Thoracic aorta (tissue), 2 donors: ENCODE measurements at places on chromosomes 16 and 17.

GRCh38 chr16:89164436-89164835 is 7.1 kb upstream of the CDH15 start:
- no peak for DNase-seq

DNA sequence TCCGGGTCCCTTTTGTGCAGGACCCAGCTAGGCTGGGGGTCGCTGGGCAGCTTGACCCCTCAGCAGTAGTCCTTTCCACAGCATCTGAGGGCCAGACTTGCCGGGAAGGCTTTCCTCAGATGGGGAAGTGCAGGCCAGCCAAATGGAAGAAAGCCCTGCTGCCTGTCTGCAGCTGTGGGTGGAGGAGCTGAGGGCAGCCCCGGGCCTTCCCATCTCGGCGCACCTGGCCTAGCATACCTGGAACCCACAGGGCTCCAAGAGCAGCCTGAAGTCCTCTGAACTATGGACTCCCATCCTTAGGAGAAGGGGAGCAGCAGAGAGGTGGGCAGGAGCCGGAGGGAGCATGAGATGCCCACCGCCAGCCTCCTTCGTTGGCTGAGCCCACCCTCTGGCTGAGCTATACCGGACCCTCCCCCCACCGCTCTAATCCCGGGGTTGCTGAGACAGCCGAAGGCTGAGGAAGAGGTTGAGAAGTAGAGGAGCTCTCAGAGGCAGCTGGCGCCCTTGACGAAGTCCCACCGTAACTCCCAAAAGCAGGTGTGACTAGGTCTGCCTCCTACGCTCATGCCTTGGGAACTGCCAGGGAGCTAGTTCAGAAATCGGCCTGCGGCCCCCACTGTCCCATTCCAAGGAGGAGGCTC is 13.2 kb downstream of the UBALD2 start:
- DNase-seq = no peak

GRCh38 chr17:5121186-5121841 is 5.5 kb downstream of the USP6 start:
- no peak for DNase-seq

DNA sequence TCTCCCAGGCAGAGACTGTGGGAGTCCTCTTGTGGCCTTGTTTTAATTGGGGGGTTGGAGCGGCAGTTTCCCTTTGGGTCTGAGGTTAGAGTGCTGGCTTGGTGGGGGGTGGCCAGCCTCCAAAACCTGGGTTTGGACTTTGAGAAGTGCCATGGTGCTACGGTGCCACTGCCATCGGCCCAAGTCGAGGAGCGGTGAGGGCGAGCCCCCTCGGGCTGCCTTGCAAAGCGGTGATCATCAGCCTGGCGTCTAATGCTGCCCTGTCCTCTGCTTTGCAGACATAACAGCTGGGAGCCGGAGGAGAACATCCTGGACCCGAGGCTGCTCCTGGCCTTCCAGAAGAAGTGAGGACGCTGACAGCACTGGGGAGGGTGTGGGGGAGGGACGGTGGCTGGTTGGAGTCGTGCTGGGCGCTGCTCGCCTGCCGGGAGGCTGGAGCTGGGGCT is 1.2 kb downstream of the CBX2 start:
- no peak for DNase-seq

DNA sequence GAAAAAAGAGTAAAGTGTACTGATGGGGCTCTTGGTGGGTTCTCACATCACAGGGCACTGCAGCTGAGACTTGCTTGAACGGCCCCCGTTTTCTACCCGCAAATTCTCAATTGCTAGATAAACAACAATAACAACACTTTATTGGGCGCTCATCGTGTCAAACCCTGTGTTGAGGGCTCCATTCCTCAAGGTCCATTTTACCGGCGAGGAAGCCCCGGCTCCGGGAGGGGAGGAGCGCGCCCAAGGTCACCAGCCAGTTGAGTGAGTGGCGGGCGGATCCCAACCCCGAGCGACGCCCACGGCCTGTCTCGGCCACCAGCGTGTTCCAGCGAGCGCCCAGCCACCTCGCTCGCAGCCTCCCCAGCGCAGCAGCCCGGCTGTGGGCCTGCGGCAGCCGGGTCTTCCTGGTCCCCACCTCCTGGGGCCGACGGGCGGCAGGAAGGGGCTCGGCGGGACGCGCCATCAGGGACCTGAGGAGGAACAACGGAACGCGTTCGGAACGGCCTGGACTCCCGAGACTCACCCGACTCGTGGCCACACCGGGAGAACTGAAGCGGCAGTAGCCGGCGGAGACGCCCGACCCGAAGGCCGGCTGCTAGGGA is 373 bp downstream of the CMC2 start:
- no peak for DNase-seq

DNA sequence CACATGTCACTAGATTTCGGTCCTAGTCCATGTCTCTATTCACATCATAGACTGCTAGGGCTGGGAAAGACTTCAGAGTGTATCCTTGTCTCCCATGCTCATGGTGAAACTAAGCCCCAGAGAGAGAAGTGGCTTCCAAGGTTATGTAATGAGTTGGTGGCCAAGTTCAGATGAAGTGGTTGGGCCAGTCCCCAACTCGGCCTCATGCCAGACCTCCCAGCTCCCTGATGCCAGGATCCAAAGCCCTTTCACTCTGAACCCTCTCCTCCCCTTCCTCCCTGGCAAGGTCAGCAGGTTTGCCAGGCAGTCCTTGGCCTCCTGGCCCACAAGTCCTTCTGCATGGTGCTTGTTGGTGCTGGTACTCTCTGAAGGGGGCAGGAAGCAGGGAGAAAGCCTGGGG is 189.7 kb downstream of the AXIN2 start:
- DNase-seq = no peak

DNA sequence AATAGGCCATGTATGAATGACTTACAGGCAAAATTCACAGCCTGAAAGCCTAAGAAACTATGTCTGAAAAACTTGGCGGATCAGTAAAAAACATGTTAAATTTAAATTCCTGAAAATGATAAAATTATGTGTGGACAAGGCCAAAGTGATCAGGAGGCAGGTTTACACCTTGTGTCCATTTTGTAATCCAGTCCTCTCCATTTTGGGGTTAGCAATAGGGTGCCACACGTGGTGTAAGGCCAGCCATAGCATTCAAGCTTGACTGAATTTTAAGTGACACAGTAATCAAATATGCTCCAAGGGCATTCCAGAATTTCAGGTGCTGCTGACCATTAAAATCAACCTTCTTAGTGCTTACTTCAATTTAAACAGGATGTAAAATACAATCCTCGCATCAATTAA is 2.7 kb downstream of the RNF43 start:
- no peak for DNase-seq

GRCh38 chr16:19700319-19700781 is 17.7 kb downstream of the KNOP1 start:
- DNase-seq = no peak

DNA sequence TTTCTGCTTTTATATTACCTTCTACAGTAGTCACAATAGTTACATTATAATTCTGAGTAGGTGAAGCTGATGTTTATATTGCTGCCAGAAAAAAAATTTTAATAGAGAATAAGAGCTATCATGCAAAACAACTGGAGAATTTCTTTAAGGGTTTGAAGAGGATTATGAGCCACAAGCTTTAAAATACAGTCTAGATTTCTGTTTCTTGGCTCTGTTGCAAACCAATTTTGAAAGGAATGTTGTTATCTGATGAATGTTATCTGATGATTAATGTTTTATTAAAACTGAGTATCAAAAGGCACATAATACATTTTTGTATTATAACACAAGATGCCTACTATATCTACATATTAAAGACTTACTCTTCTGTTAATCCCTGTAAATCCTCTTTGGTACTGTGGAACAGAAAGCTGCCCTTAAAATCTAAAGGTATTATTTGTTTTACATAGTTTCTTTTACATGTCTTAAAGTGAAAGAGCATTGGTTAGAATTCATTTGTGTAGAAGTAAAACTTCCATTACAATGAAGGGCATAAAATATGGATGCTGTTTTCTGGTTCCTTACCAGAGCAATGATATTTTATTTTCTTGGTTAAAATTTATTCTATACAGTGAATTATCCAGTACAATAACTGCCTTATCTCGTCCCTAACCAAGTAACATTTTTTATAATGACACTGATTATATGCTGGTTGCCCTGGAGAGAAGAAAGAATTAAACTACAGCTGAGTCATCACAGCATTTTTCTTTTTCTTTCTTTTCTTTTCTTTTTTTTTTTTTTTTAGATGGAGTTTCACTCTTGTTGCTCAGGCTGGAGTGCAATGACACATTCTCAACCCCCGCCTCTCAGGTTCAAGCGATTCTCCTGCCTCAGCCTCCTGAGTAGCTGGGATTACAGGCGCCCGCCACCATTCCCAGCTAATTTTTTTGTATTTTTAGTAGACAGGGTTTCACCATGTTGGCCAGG is 205.7 kb downstream of the TANC2 start:
- no peak for DNase-seq

DNA sequence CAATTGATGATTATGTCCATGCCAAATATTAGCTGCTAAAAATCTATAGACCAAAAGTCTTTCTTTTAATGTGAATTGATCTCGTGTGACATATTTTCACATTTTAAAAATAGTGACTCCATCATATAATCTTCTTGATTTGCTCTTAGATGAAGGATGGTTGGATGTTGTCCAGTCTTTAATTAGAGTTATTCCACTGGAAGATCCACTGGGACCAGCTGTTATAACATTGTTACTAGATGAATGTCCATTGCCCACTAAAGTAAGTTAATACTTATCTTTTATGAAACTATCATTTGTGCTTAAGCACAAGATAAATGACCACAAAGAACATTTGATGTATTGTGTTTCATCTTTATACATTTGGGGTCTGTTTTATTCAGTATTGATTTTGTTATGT is 22.8 kb downstream of the RSPRY1 start:
- DNase-seq = no peak

GRCh38 chr16:24009955-24010354 is 174.2 kb downstream of the PRKCB start:
- DNase-seq = no peak

GRCh38 chr16:19808061-19808641 is 76.5 kb downstream of the GPRC5B start:
- DNase-seq = no peak

DNA sequence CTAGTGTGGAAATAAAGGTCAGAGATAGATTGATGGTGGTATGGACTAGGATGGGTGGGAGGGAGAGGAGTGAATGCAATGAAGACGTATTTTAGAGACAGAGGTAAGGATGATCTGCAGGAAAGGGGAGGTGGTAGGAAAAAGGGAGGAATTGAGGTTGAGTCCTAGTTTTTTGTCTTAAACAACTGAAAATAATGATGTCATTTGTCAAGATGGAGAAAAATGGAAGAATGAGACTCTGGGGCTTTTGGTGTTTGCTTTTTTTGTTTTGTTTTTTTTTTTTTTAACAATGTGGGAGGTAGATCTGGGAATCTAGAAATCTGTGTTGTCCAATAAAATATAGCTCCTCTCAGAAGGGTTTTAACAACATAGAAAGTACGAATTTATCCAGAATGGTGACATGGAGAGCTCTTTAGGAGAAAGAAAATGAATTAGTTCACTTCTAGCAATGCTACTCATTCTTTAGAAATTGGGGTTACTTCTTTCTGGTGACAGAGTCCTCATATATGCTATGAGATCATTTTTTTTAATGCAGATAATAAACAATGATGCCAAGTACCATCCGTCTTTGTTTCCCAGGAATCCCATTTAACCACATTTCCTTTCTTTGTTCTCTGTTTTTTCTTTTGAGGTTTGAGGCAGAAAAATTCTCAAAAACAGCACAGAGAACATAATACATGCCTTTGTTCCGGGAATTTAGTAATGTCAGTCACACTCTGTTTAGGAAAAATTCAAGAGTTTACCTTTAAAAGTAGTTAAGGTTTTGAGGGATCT is 225.3 kb upstream of the COX10 start:
- no peak for DNase-seq

DNA sequence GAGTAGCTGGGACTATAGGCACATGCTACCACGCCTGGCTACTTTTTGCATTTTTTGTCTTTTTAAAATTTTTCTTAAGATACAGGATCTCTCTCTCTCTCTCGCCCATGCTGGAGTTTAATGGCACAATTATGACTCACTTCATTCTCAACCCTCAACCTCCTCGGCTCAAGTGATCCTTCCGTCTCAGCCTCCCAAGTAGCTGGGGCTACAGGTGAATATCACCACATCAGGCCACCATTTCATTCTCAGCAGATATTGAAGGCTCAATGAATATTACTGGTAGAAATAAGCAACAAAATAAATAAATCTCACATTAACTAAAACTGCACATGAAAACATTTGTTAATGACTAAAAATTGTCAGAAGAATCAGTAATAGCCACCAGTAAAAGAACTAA is 41.7 kb downstream of the BRIP1 start:
- DNase-seq = no peak
